Transverse colon (tissue), 4 donors: ENCODE measurements at places on chromosomes 11 and 22. TPM values are rescaled to one million over a fixed set of nuclear protein-coding genes. Genes with fewer than 3 reads are reported as not detected.

DNA sequence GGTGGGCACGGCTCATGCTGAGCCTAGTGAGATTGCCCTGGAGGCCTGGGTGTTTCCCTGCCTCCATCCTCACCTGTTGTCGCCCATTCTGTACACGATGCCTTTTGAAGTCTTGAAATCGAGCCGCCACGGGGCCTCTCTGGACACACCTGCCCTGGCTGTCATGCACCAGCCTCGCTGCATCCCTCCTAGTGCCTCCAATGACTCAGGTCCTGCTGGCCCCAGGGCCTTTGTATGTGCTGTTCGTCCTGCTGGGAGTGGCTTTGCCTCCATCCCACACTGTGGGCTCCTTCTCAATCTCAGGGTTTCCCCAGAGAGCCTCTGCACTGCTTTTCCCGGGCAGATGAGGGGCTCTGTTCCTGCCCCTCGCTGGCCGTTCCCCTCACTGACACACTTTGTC lies 8.9 kb upstream of the MYEOV start:
- peaks cover 16% of the 10 kb centered on the region for H3K4me1 ChIP-seq
- no peak for DNase-seq
- no peaks in the 10 kb centered on the region for H3K36me3 ChIP-seq
- no peak overlapping the region for H3K4me3 ChIP-seq
- no peaks in the 10 kb centered on the region for H3K27me3 ChIP-seq
- H3K27ac ChIP-seq, result no peak overlapping the region

- H3K4me3 ChIP-seq, result no peak overlapping the region
- no peaks in the 10 kb centered on the region for H3K4me1 ChIP-seq
- H3K27me3 ChIP-seq, result no peaks in the 10 kb centered on the region
- no peak overlapping the region for H3K27ac ChIP-seq
- H3K36me3 ChIP-seq, result no peaks in the 10 kb centered on the region
Measured at GRCh38 chr11:110026858-110027626, 66.2 kb upstream of the ZC3H12C start.

GRCh38 chr22:47251911-47252310 lies 489.5 kb downstream of the TBC1D22A start:
- no peaks in the 10 kb centered on the region for H3K36me3 ChIP-seq
- no peak overlapping the region for H3K27ac ChIP-seq
- no peak for DNase-seq
- H3K27me3 ChIP-seq, result peaks cover 6% of the 10 kb centered on the region
- H3K4me1 ChIP-seq, result no peaks in the 10 kb centered on the region

The DDTL gene
- 1.5 TPM for total RNA-seq

DNA sequence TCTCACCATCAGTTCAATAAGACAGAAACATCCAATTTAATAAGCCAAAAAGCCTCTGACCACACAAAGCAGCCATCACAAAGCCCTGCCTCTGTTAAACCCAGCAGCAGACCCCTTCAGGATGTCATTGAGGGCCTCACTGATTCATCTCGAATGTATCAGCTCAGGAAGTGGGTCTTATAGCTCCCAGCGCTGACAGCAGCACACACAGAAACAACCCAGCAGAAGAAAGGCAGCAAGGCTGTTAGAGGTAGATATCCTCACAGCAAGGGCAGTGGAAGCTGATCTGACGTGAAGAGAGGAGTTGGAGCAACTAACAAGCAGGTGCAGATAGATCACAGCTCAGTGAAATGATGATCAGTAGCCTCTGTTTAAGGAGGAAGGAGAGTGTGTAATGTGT lies 86.2 kb upstream of the NCAM1 start:
- no peak overlapping the region for H3K4me3 ChIP-seq
- no peak overlapping the region for H3K27ac ChIP-seq
- no peaks in the 10 kb centered on the region for H3K27me3 ChIP-seq
- H3K36me3 ChIP-seq, result no peaks in the 10 kb centered on the region
- DNase-seq, result no peak

The MYEOV gene
- total RNA-seq, result 1.1 TPM

The IGSF9B gene
- total RNA-seq, result 15.3 TPM

GRCh38 chr11:33829430-33830141 lies 55.3 kb upstream of the FBXO3 start:
- no peaks in the 10 kb centered on the region for H3K36me3 ChIP-seq
- H3K4me1 ChIP-seq, result peaks cover 8% of the 10 kb centered on the region
- peak overlapping the region; percentile 32 for H3K4me3 ChIP-seq
- peak; percentile 55 for DNase-seq

DNA sequence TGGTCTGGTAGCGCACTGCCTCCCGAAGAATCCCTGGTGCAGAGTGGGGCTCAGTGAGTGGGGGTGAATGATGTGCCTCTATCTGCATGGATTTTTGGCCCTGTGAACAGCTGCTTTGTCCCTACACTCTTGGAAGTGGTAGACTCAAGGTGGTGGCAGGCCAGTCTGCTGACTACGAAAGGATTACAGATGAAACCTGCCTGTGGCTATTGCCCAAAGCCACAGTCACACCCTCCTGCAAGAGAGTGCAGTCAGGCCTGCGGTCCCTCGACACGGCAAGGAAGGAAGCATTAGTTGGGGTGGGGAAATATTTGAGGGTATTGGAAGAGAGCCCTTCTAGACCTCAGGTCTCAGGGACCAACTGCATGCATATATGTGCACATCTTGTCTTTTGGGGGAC lies 63.7 kb downstream of the DSCAML1 start:
- H3K4me3 ChIP-seq, result no peak overlapping the region
- no peaks in the 10 kb centered on the region for H3K36me3 ChIP-seq
- no peak overlapping the region for H3K27ac ChIP-seq
- DNase-seq, result no peak

DNA sequence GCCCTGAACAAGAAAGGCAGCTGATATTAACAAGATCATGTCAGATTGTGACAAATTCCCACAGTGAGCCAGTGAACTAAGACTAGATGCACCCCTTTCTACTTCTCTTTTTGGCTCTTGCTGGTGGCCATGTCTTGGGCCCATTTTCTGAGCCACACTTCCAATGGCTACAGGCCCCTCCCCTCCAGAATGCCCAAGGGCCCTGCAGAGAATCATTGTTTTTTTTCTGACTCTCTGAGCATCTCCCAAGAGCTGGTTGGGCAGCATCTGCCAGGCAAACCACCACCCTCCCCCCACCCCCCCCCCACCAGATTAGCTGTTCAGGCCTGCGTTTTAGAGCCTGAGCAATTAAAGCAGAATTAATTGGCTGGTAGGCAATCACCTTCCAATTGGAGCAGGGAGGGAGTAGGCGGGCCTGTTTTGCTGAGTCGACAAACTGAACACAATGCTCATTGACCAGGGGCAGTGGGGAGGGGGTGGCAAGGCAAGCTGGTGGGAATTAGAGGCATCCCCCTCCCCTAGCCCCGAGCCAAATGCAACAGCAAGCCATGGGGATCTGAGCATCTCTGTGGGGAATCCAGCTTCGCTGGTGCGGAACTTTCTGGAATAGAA lies 541.4 kb downstream of the MN1 start:
- peaks cover 6% of the 10 kb centered on the region for H3K27me3 ChIP-seq
- DNase-seq, result no peak
- H3K27ac ChIP-seq, result no peak overlapping the region
- no peak overlapping the region for H3K4me3 ChIP-seq
- no peaks in the 10 kb centered on the region for H3K4me1 ChIP-seq

The ZNF214 gene
- total RNA-seq, result not detected

- no peak overlapping the region for H3K4me3 ChIP-seq
- no peaks in the 10 kb centered on the region for H3K27me3 ChIP-seq
- DNase-seq, result no peak
- no peak overlapping the region for H3K27ac ChIP-seq
- H3K36me3 ChIP-seq, result no peaks in the 10 kb centered on the region
- no peaks in the 10 kb centered on the region for H3K4me1 ChIP-seq
Measured at GRCh38 chr22:23375031-23375827, 194.9 kb downstream of the BCR start.

The OR8B12 gene
- not detected for total RNA-seq

DNA sequence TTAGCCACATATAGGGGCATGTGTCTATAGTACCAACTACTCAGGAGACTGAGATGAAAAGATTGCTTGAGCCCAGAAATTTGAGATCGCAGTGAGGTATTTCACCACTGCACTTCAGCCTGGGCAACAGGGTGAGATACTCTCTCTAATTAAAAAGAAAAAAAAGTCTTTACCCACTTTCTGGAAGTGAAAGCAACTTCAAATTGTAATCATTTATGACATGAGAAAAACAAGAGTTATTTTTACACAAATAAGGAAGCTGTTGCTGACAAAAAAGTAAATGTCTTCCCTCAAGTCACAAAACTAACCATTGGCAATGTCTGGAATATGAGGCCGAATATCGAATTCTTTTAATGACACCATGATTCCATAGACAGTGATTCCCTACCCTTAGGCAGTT lies 71.4 kb downstream of the GLYATL1 start:
- no peaks in the 10 kb centered on the region for H3K4me1 ChIP-seq
- no peaks in the 10 kb centered on the region for H3K36me3 ChIP-seq
- no peak overlapping the region for H3K27ac ChIP-seq
- no peak for DNase-seq

DNA sequence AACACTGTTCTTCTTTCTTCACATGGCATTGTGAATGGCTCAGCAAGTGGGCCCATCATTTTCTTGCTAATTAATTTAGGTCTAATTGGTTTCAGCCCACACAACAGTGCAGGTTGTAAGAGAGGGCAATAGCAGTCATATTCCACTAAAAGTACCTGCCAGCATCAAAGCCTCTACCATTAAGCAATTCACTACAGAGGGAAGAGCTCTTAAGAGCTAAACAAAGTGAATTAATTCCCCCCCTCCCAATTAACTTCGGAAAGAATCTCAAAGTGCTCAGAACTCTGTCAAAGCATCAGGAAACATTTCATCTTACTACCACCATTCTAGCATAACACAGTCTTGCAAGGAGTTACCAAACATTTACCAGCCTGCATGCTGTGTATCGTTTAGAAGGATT lies 133.9 kb upstream of the UBASH3B start:
- H3K4me3 ChIP-seq, result no peak overlapping the region
- H3K27me3 ChIP-seq, result no peaks in the 10 kb centered on the region
- H3K27ac ChIP-seq, result no peak overlapping the region
- DNase-seq, result no peak
- no peaks in the 10 kb centered on the region for H3K4me1 ChIP-seq
- H3K36me3 ChIP-seq, result no peaks in the 10 kb centered on the region

- peaks cover 90% of the 10 kb centered on the region for H3K4me1 ChIP-seq
- peak within 1 kb of the TSS; percentile 99 for H3K27ac ChIP-seq
- no peaks in the 10 kb centered on the region for H3K36me3 ChIP-seq
- H3K4me3 ChIP-seq, result peak within 1 kb of the TSS; percentile 70
- peak; percentile 90 for DNase-seq
Measured at GRCh38 chr11:75562048-75562835, at the start of gene SERPINH1. Gene SERPINH1 (plus strand): TSS chr11:75562253. CDS start chr11:75566350, 4,097 bp downstream.

- peaks cover 19% of the 10 kb centered on the region for H3K4me1 ChIP-seq
- no peaks in the 10 kb centered on the region for H3K27me3 ChIP-seq
- no peak overlapping the region for H3K27ac ChIP-seq
- no peak overlapping the region for H3K4me3 ChIP-seq
- no peak for DNase-seq
- no peaks in the 10 kb centered on the region for H3K36me3 ChIP-seq
Measured at GRCh38 chr11:128572965-128573364, 14.4 kb downstream of the ETS1 start.

The PHLDA2 gene
- not detected for total RNA-seq

- no peaks in the 10 kb centered on the region for H3K4me1 ChIP-seq
- no peaks in the 10 kb centered on the region for H3K27me3 ChIP-seq
- H3K27ac ChIP-seq, result no peak overlapping the region
- H3K36me3 ChIP-seq, result no peaks in the 10 kb centered on the region
Measured at GRCh38 chr11:35355102-35355749, 64.1 kb downstream of the SLC1A2 start.

GRCh38 chr11:64750361-64751054 lies 6.6 kb upstream of the RASGRP2 start:
- no peak for DNase-seq
- H3K27me3 ChIP-seq, result peaks cover 7% of the 10 kb centered on the region
- peaks cover 9% of the 10 kb centered on the region for H3K4me1 ChIP-seq
